ENCODE measurements at places on chromosomes 2 and 18.

GRCh38 chr2:222442665-222443064 is 18.3 kb downstream of the SGPP2 start:
- no peak for DNase-seq

DNA sequence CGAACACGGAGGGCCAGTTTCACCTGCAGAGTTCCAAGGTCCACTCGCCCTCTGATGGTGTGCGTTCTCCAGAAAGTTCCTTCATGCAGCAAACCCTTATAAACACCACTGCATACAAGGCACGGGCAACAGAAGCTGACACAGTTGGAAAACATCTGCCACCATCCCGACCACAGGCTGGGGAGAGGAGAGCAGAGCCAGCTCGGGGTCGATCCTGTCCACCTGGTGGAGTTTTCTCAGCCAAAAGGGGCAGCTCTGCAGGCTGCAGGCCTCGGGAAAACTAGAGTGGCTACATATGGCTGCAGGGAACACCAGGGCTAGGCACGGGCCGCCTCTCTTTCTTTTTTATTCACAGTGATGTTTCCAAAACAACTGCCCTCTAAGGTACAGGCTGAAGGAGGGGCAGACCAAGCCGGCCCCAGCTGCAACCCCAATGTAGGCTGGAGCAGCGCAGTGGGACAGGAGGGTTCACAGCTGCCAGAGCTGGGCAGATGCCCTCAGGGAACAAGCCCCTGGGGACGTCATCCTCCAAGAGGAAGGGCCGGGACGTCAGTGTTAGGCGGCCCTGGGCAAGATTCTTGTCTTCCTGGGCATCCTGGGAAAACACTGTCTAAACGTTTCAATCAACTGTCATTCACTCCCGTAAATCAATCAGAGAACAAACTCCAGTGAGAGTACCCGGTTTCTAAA is 274.7 kb downstream of the TWIST2 start:
- DNase-seq = no peak

- no peak for DNase-seq
Measured at GRCh38 chr2:200602584-200602983, 16.8 kb downstream of the AOX1 start.

- DNase-seq = no peak
Measured at GRCh38 chr18:45103319-45104048, 422.8 kb downstream of the SETBP1 start.

DNA sequence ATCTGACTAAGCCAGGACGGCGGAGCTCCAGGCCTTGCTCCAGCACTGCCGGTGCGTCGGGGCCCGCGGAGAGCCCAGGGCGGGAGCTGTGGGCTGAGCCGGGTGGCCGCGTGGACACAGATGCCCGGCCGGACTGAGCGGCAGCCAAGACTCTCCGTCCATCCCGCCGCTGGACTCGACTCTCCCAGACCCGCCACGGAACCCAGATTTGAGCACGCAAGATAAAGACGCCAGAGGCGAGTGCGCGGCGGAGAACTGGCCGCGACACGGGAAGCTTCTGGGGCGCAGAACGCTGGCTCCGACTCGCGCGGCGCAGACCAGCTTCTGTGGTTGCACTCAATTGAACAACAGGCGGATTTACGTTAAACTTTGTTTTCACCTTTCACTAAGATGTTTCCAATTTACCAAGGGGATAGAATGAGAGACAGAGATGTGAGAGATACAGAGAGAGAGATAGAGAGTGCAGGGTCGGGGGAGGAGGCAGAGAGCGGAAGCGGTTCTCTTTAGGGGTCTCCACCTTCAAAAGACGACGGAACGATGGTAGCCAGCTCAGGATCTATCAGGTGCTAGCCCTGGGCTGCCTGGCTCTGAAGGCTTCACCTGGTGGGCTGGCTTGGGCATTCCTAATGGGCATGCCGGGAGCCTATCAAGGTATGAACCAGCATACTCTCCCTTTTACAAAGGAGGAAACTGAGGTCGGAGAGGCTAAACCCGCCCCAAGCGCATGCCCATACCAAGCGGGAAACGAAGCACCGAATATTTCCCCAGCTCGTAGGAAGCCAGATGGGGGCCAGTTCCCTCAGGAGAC is 10.4 kb upstream of the EN1 start:
- no peak for DNase-seq

DNA sequence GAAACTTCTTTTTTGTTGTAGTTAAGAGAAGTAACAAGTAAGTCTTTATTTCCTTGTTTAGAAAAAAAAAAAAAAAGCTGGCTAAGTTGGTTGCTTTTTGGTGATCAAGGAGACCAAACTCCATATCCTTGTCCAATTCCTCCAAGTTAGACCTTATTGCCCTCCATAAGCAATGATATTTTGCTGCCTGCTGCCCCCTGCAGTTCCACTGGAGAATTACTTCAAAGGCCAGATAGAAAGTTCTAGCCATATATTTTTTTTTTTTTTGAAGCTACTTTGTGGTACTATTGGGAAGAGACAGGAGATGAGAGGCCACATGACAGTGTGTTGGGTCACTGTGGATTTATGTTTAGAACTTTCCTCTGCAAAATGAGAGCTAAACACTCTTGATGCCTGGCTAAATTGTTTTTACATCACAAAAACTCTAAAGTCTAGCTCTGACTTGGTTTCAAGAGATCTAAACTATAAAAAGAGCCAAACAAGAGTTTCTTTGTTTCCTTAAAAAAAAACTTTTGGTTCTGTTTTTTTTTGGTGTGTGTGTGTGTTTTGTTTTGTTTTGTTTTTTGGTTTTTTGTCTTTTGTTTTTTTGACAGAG is 80.7 kb upstream of the RASGRP3 start:
- DNase-seq = no peak

DNA sequence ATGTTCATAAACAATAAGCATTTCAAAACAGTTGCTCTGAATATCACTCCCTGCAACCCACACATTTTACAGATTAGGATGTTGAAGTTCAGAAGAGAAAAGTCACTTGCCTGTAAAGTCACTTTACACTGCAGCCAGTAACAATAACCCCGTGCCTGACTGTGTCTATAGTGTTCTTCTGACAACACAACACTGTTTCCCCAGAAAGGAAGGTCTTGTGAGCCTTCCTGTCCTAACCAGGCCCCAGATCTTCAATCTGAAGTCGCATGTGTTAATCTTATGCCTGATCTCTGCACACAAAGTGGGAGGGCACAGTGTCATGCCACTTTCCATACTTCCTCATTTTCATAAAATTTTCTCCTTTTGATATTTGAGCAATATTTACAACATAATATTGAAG is 120.2 kb downstream of the FEZ2 start:
- no peak for DNase-seq

DNA sequence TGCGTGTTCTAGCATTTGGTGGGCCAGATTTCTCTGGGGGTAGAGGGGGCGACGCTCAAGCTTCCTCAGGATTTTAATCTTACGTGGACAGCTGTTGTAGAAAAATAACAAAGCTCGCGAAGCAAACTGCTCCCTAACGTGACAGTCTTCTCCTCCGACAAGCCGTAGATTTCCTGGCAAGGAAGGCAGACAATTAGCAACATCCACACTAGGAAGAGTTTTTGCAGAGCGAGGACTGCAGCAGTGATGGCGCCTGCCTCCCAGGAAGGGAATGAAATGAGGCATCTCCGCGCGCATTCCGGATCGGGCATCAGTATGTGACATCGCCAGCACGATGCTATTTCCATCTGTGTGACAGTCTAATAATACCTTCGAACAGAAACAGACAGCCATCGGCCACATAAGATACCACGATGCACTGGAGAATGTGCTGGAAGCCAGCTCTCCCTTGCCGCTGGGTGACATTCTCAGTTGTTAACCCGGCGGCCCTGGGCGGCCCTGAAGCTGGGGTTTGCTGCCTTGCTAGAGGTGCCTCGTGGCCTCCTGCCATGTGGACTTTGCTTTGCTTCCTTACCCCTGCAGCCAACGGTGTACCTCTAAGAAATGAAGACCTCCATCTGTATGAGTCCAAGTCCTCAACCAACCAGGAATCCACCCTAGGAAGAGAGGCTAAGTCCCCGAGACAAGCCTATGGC is 101.8 kb upstream of the AGAP1 start:
- DNase-seq = no peak

- DNase-seq = no peak
Measured at GRCh38 chr2:128727404-128727803, 408.7 kb upstream of the HS6ST1 start.

DNA sequence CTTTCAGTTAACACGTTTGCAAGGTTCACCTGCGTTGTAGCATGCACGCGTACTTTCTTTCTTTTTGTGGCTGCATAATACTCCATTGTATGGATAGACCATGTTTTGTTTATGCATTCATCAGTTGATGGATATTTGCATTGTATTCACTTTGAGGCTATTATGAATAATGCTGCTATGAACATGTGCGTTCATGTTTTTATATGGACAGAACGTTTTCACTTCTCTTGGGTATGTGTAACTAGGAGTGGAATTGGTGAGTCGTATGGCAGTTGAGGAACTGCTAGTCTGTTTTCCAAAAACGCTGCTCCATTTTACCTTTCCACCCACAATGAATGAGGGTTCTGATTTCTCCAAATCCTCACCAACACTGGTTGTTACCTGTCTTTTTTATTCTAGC is 244.3 kb downstream of the GLI2 start:
- DNase-seq = no peak

DNA sequence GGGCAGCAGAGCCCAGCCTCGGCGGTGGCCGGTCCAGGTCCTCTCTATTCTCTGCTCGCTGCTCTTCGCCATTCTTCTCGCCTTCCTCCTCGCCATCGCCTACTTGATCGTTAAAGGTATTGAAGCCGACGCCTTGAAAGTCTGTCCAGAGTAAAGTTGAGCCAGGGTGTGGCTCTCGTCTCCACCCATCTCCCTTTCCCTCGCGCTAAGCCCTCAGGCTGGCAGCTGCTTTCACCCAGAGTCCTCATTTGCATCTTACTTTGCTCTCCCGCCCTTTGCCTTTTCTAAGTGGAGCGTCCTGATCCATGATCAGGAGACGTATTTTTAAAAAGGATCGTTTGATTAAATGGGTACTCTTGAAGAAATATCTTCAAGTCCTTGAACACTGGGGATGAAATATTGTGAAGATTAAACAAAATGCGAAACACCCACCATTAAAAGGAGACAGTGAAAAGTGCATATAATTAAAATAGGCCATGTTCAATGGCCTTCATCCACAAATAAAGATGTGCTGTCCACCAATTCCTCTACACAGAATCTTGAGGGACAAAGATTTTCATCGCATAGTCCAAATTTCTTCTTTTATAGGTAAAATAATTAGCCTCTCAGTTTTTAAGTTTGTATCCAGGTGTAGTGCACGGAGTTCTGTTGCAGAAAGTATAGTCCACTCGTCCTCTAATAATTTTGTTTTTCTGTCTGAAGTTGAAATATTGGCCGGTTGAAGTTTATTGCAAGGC is 657 bp downstream of the ARL6IP6 start:
- DNase-seq = no peak

GRCh38 chr2:119256582-119256921 is 32.9 kb downstream of the STEAP3 start:
- no peak for DNase-seq

GRCh38 chr2:145203891-145204290 is 684.0 kb upstream of the ZEB2 start:
- DNase-seq = no peak

DNA sequence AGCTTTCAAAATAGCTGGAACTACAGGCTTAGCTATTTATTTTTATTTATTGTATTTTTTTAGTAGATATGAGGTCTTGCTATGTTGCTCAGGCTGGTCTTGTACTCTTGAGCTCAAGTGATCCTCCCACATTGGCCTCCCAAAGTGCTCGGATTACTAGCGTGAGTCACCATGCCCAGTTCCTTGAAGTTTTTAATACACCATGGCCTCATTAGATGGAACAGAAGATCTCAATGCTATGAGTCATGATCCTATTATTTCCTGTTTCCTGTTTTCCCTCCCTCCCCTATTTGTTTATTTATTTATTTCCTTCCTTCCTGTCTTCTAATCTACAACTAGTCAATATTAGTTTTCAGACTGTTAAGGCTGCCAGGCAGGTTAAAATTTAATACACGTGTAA is 309.0 kb downstream of the CMPK2 start:
- DNase-seq = no peak

GRCh38 chr2:16466133-16466820 is 199.4 kb downstream of the CYRIA start:
- DNase-seq = no peak

GRCh38 chr2:20637147-20637546 is 13.8 kb downstream of the HS1BP3 start:
- DNase-seq = no peak

- no peak for DNase-seq
Measured at GRCh38 chr2:120436885-120437603, 91.1 kb downstream of the INHBB start.

GRCh38 chr2:108351889-108352288 is 25.9 kb upstream of the SULT1C4 start:
- no peak for DNase-seq

GRCh38 chr2:85694052-85695025 is at the start of gene GNLY:
Gene GNLY, plus strand, starts transcription at chr2:85694358. Its CDS starts 61 bp downstream, at chr2:85694419.
- peak; percentile 15 for DNase-seq

DNA sequence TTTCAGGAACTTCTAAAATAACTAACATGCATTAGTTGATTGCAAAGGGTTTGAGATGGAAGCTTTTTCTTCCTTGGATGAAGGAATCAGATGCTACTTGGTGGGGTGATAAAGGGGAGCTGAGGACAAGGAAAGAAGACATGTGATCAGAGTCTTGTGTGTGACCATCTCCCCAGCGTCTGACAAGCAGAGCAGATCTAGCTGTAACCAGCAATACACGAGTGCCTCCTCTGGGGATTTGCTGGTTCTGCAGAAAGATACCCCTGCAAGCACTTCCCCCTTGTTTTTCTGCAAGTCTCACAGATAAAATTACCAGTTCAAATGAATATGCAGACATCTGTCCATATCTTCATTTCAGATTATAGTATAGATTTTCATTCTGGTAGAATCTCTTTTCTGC is 2.7 kb downstream of the CDH7 start:
- DNase-seq = no peak

GRCh38 chr2:28193630-28194403 is 198.8 kb upstream of the FOSL2 start:
- no peak for DNase-seq

- DNase-seq = no peak
Measured at GRCh38 chr2:34069604-34070003, 470.5 kb upstream of the FAM98A start.

DNA sequence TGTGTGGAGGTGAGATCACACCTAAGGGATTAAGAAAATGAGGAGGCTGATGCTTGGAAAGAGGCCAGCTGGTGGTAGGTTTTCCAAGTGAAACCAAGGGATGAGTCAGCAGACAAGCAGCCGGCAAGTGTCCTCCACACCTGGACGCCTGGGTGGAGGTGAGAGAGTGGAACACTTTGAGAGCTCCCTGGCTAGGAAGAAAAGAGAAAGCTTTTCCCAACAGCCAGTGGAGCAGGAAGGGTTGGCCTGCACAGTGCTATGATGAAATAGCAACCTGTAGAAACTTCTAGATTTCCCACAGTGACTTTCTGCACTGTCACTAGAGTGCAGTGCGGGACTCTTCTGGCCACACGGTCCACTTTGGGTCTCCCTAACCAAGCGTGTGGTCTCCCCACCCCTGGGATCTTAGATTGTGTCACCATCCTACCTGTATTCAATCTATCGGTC is 19.6 kb upstream of the IL37 start:
- no peak for DNase-seq

GRCh38 chr2:129803871-129804270 is 175.6 kb upstream of the RAB6C start:
- no peak for DNase-seq

Measured in activated CD8-positive, alpha-beta memory T cell treated with anti-CD3 and anti-CD28 coated beads for 4 hours (primary cell).